T-helper 17 cell (primary cell): ENCODE measurements at places on chromosomes 7 and 10. TPM values are rescaled to one million over a fixed set of nuclear protein-coding genes. Genes with fewer than 3 reads are reported as not detected.

- H3K27me3 ChIP-seq: no peaks in the 10 kb centered on the region
- peaks cover 4% of the 10 kb centered on the region for H3K36me3 ChIP-seq
- H3K27ac ChIP-seq: peak overlapping the region; percentile 94
- no peak for DNase-seq
Measured at GRCh38 chr7:157269341-157270059, 67.3 kb upstream of the DNAJB6 start.

DNA sequence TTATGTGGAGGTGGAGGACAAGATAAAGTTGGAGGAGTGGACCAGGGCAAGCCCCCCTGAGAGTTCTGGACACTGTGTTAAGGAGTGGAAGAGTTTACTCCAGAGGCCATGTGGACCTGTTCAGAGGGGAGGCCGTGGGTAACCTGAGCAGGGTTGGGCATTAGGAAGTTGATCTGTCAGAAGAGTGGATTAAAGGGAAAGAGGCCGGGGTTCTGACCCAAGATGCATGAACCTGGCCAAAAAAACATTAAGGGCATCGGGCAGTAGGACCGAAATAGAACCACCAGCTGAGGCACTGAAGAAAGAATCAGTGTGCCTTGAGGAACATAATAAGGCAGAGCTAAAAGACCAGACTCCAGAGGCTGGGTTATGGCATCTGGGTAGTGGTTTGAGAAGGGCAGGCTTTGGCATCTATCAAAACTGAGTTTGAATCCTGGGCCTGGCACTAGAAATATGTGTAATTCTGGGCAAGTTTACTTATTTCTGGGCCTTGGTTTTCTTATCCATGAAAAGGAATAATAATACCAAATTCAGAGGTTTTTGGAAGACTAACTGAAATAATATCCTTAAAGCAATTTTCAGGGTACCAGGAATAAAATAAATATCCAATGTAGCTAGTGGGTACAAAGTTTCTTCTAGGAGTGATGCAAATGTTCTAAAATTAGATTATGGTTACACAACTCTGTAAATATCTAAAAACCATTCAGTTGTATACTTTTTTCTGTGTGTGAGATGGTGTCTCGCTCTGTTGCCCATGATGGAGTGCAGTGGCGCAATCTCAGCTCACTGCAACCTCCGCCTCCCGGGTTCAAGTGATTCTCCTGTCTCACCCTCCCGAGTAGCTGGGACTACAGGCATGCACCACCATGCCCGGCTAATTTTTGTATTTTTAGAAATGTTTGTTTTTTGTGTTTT is 10.9 kb upstream of the FRAT1 start:
- peak overlapping the region; percentile 72 for H3K27ac ChIP-seq
- no peaks in the 10 kb centered on the region for H3K4me1 ChIP-seq
- no peak for DNase-seq

- DNase-seq: no peak
- no peaks in the 10 kb centered on the region for H3K36me3 ChIP-seq
- peaks cover 9% of the 10 kb centered on the region for H3K27me3 ChIP-seq
- H3K4me1 ChIP-seq: peaks cover 31% of the 10 kb centered on the region
Measured at GRCh38 chr10:104391969-104392296, 38.3 kb downstream of the CFAP58 start.

BTAF1 gene
- 66.8 TPM for total RNA-seq

- no peak for DNase-seq
- no peak overlapping the region for H3K27ac ChIP-seq
- H3K4me3 ChIP-seq: no peak overlapping the region
- no peaks in the 10 kb centered on the region for H3K4me1 ChIP-seq
- peaks cover 17% of the 10 kb centered on the region for H3K27me3 ChIP-seq
Measured at GRCh38 chr10:60848126-60848525, 69.8 kb downstream of the CDK1 start.

- peaks cover 3% of the 10 kb centered on the region for H3K4me1 ChIP-seq
- DNase-seq: no peak
- no peak overlapping the region for H3K27ac ChIP-seq
- no peaks in the 10 kb centered on the region for H3K36me3 ChIP-seq
Measured at GRCh38 chr7:2143981-2144595, 88.7 kb downstream of the MAD1L1 start.

- H3K36me3 ChIP-seq: no peaks in the 10 kb centered on the region
- no peaks in the 10 kb centered on the region for H3K27me3 ChIP-seq
- H3K4me3 ChIP-seq: peak within 1 kb of the TSS; percentile 50
- H3K27ac ChIP-seq: no peak within 1 kb of the TSS
- H3K4me1 ChIP-seq: no peaks in the 10 kb centered on the region
Measured at GRCh38 chr7:20217193-20217948, at the start of gene MACC1. Gene MACC1 (minus strand): TSS chr7:20217384. CDS start chr7:20161862, 55,522 bp downstream.

CYP26C1 gene
- 0.18 TPM for total RNA-seq

DNA sequence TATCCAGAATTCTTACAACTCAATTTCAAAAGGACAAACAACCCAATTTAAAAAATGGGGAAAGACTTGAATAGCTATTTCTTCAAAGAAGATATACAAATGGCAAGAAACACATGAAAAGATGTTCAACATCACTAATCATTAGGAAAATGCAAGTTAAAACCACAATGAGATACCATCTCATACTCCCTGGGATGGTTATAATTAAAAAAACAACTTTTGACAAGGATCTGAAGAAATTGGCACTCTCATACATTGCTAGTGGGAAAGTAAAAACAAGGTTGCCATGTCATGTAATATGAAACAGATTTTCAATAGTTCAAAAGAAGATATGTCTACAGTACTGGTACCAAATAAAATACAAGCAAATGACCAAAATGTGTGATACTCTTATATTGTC is 9.0 kb downstream of the OAT start:
- peaks cover 3% of the 10 kb centered on the region for H3K36me3 ChIP-seq
- H3K27me3 ChIP-seq: no peaks in the 10 kb centered on the region

DNA sequence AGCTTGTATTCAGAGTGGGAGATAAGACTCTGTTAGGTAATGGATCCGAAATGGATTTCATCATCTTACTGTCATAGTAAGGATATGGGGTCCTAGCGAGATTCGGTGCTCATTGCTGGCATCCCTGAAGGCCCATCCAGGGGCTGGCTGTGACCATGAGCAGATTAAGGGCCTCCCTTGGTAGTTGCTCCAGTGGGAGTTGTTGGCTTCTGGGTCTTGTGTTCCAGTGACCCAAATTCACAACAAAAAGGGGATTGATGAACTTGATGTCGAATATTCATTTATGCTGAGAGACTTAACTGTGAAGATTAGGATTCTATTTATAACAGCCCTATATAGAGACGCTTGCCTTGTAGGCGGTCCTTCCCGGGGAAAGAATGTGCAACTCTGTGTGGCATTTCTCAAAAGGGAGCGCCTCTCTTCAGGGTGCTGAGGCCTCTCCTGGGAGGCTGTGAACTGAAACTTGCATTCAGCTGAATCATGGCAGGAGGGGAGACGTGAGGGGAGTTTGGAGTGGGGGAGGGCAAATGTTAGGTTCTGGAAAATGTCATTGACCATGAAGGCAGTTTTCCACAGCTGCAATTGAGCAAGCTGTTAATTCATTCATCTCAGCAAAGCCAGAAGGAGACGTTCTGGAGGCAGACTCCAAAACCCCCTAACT is 233.1 kb upstream of the FZD8 start:
- no peaks in the 10 kb centered on the region for H3K36me3 ChIP-seq
- no peak overlapping the region for H3K27ac ChIP-seq
- H3K4me1 ChIP-seq: peaks cover 2% of the 10 kb centered on the region
- no peak overlapping the region for H3K4me3 ChIP-seq
- no peaks in the 10 kb centered on the region for H3K27me3 ChIP-seq

DNA sequence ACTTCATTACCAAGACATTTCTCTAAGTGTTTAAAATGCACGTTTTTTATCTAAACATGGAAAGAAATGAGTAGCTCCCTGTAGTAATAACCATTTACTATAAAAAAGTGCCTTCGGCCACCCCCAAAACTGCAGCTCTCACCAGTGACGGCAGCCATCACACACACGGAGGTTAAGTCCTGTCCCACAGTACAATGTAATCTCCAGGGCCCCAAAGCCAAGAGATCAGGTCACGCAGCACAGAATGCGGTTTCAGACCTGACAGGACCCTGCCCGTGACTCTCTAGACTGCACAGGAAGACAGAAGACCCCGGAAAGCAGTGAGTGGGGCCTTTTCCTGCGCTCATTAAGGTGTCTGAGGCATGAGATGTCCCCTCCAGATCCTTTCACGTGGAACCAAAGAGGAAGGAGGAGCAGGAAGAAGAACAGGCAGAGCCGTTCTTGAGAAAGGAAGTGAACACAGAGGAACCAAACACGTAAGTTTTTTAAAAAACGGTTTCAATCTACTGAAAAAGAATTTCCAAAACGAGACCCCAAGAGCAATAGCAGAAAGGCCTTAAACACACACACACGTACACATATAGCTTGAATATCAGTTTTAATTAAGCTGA is 125.7 kb downstream of the ZMYND11 start:
- no peaks in the 10 kb centered on the region for H3K36me3 ChIP-seq
- no peak overlapping the region for H3K4me3 ChIP-seq
- DNase-seq: no peak
- H3K4me1 ChIP-seq: peaks cover 5% of the 10 kb centered on the region
- H3K27me3 ChIP-seq: no peaks in the 10 kb centered on the region
- no peak overlapping the region for H3K27ac ChIP-seq

- H3K27ac ChIP-seq: peak overlapping the region; percentile 100
- H3K4me1 ChIP-seq: peaks cover 31% of the 10 kb centered on the region
- no peak for DNase-seq
Measured at GRCh38 chr10:51700228-51700817, 928 bp upstream of the CSTF2T start.

OR6V1 gene
- not detected for total RNA-seq

- no peak overlapping the region for H3K27ac ChIP-seq
- no peak for DNase-seq
- no peaks in the 10 kb centered on the region for H3K36me3 ChIP-seq
- peaks cover 20% of the 10 kb centered on the region for H3K27me3 ChIP-seq
- H3K4me3 ChIP-seq: no peak overlapping the region
Measured at GRCh38 chr10:122293961-122294380, 22.9 kb downstream of the BTBD16 start.
